ENCODE measurements at places on chromosomes 2 and 18.

DNA sequence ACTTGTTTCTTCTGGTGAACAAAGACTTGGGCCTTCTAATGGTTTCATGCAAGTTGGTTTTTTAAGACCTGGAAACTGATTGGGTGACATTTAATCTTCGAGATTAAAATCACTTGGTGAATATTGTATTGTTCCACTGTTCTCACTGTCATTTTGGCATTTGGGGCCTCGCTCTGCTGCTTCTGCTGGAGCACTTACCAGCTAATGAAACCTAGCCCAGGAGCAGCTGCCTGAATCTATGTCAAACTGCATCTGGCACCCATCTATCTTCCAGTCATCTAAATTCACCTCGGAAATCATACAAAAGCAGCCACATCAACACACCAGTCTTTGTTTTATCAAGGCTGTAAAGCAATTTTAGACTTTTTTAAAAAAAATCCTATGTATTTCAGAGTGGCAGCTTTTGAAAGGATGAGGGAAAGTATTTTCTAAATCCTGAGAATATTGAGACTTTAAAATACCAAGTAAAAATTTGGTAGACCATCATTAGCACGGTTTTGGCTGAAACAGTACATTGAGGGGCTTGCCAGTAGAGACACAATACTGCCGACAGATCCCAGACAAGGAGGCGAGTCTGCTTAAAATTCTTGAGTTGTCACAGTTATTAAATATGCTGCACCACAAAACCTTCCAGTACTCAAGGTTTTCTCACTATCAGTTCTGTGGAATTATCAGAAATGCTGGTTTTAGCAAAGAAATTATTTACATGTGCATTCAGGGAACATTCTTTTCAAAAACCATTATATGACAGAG is 26.1 kb upstream of the SERTAD2 start:
- no peak for DNase-seq

DNA sequence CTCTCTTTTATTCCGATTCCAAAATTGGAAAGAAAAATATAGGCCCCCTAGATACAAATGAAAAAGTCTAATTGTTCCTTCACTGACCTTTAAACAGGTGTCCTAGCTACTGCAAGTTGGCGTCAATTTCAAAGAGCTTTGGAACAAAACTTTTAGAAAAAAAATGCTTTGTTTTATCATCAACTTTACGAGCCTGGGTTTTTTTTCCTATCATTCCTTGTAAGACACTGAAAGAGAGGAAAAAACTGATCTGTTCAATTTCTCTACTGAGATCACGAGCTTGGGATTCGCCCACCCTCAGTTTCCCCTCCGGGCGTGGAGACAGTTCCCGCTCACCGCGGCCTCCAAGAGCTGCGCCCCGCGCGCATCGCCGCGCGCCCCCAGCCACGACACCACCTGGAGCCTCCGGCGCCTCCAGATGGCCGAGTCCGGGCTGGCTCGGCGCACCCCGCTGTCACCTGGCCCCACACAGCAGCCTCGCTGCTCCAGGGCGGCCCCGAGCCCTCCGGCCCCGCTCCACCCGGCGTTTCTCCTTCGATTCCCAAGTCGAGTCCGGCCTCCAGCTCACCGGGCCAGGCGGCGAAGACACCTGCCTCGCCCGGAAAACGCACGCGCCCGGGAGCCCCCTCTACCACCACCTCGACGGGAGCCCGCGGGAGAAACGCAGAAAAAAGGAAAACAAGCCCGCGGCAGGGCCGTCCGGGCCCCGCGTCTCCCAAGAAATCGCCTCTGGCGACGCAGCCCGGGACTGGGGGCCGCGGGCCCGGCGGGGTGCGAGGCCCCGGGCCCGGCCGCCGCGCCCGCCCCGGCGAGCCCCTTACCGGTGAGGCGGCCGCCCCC is 656 bp downstream of the TBC1D8 start:
- DNase-seq = no peak

GRCh38 chr18:11305507-11305906 is 156.1 kb upstream of the PIEZO2 start:
- DNase-seq = no peak

GRCh38 chr2:46157072-46157965 is 139.9 kb upstream of the EPAS1 start:
- DNase-seq = no peak

- DNase-seq = no peak
Observed at GRCh38 chr2:143498496-143498895, 369.3 kb downstream of the ARHGAP15 start.

DNA sequence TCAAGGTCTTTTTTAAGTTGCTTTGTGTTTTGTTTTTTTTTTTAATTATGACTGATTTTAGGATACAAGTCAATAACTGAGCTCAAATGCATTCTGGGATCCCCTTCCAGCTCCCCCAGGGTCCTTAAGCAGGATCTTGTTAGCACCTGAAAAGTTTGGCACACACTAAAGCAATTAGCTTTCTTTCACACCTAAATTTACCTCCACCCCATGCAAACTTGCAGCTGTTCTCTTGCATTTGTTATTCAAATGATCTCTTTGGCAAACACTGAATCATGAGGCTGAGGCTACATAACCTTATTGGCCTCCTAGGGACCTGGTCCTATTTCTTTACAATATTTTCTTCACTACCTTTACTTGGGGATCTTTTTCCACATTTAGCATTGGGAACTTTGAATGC is 2026.1 kb upstream of the CELF4 start:
- no peak for DNase-seq

DNA sequence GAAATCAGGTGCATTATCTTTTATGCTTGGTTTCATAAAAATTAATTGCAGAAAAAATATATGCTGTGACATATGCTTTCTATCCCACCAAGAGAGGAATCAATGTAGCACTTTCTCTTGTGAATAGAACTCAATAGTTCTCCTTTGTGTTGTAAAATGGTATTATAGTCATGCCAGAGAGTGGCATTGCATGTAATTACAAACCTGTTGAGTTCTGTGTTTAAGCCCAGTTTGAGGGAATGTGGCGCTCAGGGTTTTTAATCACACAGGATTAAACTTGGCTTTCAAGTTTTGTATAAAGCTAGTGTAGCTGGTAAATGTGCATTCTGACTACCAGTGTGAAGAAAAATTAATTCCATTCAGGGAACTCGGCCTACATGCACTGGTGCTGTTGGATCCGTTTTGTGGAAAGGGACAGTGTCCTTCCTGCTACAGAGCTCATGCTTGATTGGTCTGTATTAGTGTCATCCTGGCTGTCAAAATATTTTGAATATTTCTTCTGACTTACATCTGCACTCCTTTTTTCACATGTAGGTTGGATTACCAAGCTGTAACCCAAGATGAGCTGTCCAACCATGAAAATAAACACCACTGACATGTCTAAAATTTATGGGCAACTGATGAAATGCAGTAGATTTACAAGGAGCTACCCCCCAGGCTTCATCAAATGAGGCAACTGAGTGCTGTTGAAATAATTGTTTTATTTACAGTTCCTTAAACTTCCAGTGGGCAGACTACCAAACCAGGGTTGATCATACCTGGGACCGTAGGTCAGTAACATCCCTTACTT is 80.3 kb downstream of the SLC4A3 start:
- DNase-seq = peak; percentile 41

GRCh38 chr2:26772064-26773001 is 8.2 kb downstream of the SLC35F6 start:
- DNase-seq = peak; percentile 43

- DNase-seq = no peak
Observed at GRCh38 chr2:183284606-183285005, 160.4 kb downstream of the NUP35 start.

GRCh38 chr18:50751490-50751889 is 68.3 kb downstream of the MRO start:
- DNase-seq = no peak

DNA sequence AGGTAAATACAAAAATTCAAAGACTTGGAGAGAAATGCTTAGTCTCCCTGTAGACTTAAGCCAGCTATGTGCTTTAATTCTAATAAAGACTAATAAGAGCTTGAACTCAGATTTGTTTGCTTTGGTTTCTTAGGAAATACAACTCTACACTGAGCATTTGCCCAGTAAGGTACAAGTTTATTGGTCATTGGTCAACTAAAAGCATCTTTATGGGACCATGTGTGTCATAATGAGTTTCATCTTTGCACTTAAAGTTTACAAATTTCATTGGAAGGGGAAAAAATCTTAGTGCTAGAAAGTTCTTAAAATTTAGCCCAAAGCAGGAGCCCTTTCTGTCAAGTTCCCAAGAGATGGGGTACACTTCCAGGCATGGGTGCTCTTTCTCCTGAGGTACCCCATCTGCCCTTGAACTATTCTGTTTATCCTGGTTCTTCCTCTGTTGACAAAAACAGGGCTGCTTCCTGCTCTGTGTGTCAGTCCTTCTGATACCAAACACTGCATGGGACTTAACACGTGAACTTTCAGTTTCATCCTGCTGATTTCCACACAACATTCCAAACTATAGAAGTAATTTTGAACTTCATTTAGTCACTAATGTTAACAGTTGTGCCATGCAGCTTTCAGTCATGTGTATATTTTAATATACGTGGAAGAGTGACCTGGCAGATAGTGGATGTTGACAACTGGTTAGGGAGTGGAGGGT is 200.2 kb downstream of the TPGS2 start:
- DNase-seq = no peak

- DNase-seq = no peak
Observed at GRCh38 chr2:174013315-174013751, 48.2 kb upstream of the SP3 start.

DNA sequence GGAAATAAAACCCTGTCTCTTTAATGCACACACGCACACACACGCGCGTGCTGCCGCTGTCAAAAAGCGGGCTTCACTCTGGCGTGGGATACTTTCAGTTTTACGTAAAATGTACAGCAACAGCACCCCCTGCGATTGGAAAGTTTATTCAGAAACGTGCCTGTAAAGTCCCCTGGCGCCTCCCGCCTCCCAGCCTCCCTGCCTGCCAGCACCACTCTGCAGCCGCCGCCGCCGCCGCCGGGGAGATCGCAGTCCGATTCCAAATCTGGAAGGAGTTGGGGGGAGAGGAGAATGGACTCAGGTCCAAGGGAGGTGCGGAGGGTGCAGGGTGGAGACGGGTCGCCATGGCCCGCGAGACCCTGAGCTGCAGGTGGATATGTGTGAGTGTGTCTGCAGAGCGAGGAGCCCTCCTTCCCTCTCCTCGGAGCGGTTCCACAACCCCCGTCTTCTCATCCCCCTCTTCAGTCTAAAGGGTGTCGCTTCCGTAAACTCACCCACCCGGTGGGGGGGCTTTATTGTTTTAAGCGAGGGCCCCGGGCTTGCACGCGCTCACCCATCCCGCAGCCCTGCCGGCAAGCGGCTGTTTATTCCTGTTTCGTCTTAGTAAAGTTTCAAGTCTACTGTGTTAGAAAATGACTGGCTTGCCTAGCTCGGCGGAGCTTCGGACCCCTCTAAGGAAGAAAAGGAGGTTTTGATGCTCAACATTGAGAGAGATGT is 1.8 kb upstream of the BCL11A start:
- no peak for DNase-seq

DNA sequence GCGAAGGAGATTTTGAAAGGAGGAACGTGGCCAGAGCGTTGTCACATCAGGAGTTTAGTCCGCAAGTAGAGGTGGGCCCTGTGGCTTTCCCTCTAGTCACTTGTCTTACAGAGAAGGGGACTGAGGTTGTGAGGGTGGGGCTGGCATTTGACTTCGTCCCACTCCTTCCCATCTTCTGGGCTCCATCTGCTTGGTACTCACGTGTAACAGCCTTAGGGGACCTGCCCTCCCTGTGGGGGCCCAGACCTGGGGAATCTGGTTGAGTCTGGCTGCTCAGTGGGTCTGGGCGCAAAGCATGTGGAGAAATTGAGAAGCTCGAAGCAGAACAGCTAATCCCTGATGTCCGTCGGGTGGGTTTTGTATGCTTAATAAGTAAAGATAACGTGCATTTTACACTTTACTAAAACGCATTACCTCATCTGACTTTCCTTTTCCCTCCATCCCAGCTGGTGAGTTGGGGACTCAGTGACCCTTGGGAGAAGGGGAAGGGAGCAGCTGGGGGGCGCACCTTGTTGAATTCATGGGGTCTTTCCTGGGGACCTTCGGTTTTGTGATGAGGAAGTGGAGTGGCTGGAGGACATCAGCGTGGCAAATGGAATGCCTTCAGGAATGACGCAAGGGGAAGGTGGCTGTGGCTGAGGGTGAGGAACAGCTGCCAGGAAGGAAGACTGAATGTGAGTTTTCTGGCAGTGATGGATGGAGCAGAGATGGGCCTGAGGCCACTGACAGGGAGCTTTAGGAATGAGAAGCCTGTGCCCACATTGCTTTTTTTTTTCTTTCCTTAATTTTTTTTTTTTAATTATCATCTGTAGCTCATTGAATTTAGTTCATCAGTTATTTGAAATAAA is 44.8 kb downstream of the ASAP2 start:
- peak; percentile 55 for DNase-seq

DNA sequence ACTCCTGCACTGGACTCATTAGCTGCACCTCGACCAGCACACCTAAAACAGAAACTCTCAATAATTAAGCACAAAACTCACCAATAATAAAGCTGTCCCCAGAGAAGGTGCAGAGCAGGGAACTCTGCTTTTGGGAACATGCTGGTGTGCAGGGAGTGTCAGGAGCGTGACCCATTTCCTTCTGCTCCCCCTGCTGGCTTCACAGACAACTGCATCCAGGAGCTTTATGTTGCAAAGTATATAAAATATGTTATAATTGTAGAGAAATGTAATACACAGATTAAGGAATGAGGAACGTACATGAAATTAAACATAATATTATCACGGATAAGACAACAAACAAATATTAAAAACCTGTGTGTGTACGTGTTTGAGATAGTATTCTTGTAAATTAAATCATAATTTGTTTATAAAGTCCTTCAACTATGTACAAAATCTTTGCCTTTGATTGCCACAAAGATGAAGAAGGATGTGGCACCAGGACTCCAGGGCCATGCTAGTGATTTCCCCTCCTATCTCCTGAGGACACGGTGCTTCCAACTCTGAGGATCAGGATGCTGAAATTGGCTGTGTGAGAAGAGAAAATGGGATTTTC is 68.6 kb upstream of the MAL start:
- peak; percentile 3 for DNase-seq

DNA sequence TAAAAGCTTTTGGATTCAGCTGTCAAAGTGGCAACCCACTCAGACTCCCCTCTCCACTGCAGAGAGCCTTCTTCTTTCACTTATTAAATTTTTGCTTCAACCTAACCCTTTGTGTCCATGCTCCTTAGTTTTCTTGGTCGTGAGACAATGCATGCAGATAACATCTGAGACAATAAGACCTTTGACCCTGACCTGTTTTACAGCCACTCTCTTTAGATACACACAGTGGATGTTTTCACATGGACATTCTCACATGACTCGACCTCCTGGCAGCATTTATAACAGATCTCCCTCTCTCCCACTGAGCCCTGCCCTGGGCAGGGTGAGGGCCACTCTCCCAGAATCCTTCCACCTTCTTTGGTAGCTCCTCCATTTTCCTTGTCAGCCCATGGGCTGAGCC is 30.4 kb upstream of the IL36G start:
- no peak for DNase-seq

- DNase-seq = no peak
Observed at GRCh38 chr2:175560521-175561169, 379.1 kb upstream of the ATP5MC3 start.

GRCh38 chr2:66982766-66983165 is 414.4 kb upstream of the ETAA1 start:
- no peak for DNase-seq

All from kidney glomerular epithelial cell (primary cell).